Astrocyte of the cerebellum (primary cell): ENCODE measurements at places on chromosomes 4 and X.
A peak's percentile ranks its signal among the peaks of the same experiment; 100 is the strongest.

- DNase-seq: no peak
Observed at GRCh38 chr4:112214390-112215264, 17.0 kb upstream of the AP1AR start.

DNA sequence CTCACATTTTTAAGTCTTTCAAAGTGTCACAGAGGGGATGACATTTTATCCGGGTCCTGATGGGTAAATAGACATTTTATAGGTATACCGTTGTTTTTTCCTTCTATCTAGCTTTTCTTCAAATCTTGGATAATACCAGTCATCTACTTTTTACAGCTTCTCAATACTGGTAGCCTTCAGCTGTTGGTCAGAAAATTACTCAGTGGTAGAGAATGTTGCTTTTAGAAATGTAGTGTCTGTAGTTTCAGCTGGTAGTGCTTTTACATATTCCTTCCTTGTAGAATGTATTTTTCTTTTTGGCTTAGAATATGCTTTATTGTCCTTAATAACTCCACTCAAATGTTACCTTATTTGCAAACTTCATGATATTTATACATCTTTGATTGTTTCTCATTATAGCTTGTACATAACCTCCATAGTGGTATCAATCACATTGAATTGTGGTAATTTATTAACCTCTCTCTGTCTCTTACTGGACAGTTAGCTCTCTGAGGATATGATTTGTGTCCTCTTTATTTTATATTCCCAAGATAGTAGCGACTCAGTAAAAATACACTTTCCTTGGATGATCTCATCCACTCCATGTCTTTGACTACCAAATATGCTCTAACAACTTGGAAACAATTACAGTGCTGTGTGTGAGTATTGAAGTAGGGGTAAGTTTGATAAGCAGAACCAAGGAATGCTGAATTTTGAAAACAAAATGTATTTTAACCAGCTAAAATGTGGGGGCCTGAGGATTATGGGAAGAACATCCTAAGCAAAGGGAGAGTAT, 53.8 kb downstream of the RAP1GDS1 start:
- DNase-seq: no peak

- no peak for DNase-seq
Observed at GRCh38 chrX:25873196-25873595, 264.9 kb upstream of the MAGEB18 start.

DNA sequence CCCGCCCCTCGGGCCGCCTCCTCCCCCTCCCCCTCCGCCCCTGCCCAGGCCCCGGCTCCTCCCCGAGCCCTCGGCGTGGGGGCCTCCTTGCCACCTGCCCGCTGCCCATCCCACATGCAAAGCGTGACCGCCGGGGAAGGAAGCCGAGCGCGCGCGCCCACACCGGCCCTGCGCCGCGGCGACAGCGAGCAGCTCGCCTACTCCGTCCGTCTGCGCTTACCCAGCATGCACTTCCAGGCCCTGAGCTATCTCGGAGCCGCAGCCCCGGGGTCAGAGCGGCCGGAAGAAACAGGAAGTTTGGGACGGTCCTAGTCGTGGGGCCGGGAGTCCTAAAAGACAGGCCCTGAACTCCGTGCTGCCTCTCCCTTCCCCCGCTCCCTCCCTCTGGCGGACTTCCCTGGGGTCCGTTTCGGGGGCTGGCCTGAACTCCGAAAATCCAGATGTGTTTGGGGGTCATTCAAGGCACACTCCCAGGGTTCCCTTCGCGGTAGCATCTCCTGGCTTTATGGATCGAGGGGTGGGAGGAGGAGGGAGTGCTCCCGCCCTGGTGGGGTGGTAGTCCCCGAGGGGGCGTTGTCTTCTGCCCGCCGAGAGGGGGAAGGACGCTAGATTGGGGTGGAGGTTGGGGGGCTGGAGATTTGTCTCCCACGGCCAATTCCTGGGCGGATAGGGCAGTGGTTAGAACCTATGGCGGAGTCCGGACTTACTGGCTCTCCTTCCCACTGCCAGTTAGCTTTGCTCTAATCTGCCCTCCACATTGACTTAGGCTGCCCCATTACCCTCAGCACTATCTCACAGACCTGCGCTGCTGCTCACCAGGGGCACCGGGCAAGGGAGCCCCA, 25.0 kb upstream of the BCORL1 start:
- DNase-seq: no peak

GRCh38 chr4:134365852-134366251, 164.3 kb upstream of the PABPC4L start:
- DNase-seq: no peak

DNA sequence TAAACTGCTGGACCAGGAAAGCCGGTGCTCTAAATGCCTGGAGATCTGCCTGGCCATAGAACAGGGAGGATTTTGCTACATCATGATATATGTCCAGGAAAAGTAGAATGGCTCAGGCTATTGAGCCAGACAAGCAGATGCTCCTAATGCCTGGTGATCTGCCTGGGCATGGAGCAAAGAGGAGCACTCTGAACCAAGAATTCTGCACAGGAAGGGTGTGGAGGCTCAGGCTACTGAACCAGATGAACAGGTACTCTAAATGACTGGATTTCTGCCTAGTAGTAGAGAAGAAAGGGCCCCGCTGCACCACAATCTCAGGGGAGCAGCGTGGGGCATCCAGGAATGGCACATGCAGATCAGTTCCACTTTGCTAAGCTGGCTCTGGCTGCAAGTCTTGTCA, 607.9 kb downstream of the ANKRD50 start:
- DNase-seq: no peak

DNA sequence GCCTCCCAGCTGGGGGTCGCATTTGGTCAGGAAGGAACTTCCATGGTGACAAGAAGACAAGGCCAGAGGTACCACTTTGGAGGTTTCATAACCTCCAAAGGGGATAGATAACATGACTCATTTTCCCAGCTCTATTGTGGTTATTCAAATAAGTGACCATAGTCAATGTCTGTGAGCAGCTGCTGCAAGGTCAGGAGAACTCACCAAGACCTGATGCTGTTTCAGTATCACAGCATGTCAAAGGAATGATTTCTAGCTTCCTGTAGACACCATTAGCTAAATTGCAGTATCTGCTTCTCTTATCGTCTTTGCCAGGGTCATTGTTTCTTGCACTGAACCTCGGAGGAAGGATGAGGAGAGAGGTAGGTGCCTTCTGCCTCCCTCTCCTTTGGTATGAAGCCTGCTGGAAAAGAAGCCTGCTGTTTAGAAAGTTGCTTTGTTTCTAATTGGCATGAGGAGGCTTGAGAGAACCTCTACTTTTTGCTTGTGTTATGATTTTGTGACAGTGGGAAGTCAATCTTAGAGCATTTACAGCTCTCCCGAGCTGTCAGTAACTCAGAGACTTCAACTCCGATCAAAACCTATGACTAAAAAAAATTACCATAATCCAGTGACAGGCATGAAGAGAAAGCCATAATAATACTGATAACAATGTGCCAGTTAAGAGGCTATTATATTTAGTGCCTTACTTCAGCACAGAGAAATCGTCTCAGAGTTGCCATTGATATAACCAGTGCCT, 38.0 kb upstream of the GATB start:
- DNase-seq: no peak

DNA sequence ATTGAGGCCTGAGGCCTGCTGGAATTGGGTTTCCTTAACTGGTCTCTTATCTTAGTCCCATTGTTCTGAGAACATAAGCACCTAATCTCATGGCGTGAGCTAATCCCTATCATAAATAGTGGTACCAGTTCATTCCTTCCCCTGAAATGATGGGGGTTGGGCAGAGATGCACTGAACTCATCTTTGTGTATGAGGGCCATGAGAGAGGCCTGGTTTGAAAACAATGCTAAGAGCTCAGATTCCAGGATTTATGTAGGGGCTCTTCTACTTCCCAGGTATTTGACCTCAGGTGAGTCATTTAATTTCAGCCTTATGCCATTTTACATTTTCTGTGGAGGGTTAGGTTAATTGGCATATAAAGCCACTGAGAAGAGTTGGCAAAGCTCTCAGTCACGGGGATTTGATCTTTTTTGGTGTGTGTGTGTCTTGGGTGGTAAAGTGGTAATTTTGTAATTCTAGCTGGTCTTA, 4.4 kb downstream of the RBM3 start:
- DNase-seq: no peak

- no peak for DNase-seq
Observed at GRCh38 chr4:80035336-80035735, 37.7 kb downstream of the ANTXR2 start.

DNA sequence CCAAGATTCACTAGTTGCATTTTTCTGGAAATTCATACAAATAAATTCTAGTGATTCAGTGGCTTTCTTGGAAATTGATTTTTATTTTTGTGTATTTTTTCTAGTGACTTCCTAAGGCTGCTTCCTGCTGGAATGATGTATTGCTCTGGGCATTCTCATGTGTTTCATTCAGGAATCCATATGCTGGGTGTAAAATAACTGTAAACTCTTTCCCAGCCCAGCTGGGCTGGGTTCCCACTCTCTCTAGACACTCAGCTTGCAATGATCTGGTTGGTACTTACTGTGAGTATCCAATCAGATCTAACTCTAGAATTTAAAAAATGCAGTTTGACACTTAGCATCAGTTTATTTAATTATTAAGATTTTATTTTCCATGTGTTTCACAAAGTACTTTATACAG, 882.2 kb downstream of the STIM2 start:
- DNase-seq: no peak

DNA sequence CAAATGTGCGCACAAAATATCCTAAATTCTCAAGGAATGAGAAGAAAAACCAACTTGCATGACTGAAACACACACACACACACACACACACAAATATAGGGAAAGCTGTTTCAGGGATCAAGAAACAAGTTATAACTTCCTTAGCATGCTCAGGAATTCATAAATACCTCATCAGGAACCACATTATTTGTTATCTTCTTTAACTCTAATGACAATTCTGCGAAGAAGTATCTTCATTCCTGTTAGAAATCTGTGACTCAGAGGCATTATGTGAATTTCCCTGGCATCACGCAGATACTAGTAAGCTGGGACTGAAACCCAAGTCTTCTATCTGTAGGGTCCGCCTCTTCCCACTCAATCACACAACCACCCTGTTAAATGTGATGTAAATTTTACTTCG, 30.3 kb downstream of the TMPRSS11A start:
- DNase-seq: no peak

DNA sequence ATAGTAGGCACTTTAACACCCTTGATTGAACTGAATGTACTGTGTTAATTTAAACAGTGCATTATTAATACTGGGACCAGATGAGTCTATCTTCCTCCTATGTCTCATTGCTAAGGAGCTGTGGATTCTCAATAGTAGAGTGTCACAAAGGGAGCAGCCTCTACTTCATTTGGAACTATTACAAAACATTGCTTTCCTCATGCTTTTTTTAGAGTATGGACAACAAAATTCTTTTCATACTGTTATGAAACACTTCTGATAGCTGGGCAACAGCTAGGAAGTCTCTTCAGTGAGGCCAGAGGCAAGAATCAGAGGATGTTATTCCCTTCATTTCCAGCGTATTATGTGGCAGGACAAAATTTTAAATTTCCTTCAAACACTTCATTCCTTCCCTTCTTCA, 160.8 kb downstream of the FBXO8 start:
- DNase-seq: no peak

- no peak for DNase-seq
Observed at GRCh38 chr4:76809594-76810305, 88.2 kb downstream of the SOWAHB start.

GRCh38 chr4:141158219-141158618, 24.9 kb upstream of the RNF150 start:
- peak; percentile 41 for DNase-seq

- DNase-seq: no peak
Observed at GRCh38 chr4:168791376-168791775, 218.7 kb downstream of the CBR4 start.

DNA sequence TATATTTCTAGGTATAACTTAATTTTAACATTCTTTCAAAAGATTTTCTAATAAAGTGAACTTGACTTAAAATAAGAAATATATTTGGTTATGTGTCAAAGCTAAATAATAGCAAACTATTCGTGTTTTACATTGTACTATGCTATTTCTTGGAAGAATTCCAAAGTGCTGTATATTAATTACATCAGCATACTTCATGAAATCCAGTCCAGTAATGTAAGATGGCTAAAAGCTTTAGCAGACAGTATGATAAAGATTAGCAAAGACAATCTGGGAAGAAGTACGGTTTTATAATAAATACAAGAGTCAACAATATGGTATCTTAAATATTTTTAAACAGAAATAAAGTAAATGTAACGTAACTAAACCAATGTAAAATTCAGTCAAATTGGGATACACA, 125.7 kb downstream of the FSTL5 start:
- DNase-seq: no peak

GRCh38 chr4:15868826-15869413, 69.6 kb downstream of the FGFBP1 start:
- no peak for DNase-seq

DNA sequence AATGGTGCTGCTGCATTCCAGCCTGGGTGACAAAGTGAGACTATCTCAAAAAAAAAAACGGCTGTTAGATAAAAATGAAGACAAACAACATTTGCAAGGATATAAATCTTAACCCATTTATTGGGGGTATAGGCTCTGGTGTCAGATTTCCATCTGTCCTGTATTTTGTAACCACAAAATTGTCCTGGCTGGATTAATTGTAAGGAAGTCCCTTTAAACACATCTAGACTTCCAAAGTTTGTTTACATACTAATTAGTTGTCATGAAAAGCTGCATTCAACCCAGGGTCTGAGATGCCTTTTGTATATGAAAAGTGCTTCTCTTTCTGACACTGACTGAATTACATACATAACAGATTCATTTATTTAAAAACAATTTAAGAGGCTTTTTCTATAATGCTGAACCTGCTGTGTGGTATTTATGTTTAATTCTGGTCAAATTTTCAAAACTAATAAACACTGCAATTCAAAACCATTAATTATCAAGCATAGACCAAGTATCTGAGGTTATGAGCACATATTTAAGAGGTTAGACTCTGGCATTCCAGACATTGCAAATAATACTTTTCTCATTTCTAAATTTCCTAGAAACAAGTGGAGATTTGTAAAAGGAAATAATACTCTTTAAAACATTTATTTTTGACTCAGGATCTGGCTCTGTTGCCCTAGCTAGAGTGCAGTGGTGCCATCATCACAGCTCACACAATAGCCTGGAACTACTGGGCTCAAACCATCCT, 17.5 kb upstream of the UGDH start:
- DNase-seq: no peak

DNA sequence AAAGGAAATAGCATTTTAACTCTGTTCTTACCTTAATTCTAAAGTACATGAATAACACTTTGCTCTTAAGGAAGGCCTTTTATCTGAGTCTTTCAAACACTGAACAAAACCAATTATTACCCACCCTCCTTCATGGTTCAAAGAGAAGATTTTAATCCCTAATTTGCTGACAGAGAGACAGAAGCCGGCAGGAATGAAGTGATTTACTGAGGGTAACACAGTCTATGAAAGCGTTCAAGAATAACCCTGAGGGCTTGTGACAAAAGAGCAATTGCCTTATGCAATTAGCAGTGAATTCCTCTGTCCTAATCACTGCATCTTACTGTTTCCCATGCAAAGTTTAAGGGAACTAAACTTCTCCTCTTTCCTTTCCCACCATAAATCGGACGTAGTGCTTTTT, 144.1 kb downstream of the PACRGL start:
- no peak for DNase-seq

- no peak for DNase-seq
Observed at GRCh38 chr4:181372014-181372413, 871.2 kb upstream of the TENM3 start.

GRCh38 chr4:73599182-73599581, 21.1 kb downstream of the RASSF6 start:
- DNase-seq: peak; percentile 27

GRCh38 chr4:126784966-126785580, 847.7 kb upstream of the INTU start:
- no peak for DNase-seq
